Activated gamma-delta T cell treated with anti-CD3 and anti-CD28 coated beads, Interleukin-2, amount 50 U/mL, for 16 hours (primary cell): ENCODE measurements at places on chromosomes 7 and 10.

DNA sequence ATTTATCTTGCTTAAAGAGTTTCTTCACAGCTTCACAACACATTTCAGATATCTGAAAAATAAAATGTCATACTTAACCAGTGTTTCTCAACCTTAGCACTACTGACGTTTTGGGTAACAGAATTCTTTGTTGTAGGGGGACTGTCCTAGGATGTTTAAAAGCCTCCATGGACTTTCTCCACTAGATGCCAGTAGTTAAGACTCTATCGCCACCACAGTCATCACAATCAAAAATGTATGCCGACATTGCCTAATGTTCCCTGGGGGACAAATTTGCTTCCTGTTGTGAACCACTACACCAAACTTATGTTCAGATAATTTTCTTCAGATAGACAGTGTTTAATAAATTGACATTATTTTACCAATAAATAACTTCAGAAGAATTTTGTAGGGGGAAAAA lies 13.4 kb downstream of the NOC3L start:
- no peak for DNase-seq

GRCh38 chr10:74778436-74779094 lies 47.8 kb upstream of the KAT6B start:
- DNase-seq, result no peak

DNA sequence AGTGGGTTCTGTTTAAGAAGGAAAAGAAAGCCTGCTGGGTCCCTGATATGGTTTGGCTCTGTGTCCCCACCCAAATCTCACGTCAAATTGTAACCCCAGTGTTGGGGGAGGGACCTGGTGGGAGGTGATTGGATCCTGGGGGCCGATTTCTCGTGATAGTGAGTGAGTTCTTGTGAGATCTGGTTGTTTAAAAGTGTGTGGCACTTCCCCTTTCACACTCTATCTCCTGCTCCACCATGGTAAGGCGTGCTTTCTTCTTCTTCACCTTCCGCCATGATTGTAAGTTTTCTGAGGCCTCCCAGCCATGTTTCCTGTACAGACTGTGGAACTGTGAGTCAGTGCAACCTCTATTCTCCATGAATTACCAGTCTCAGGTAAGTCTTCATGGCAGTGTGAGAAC lies 42.6 kb downstream of the INPP5A start:
- no peak for DNase-seq

DNA sequence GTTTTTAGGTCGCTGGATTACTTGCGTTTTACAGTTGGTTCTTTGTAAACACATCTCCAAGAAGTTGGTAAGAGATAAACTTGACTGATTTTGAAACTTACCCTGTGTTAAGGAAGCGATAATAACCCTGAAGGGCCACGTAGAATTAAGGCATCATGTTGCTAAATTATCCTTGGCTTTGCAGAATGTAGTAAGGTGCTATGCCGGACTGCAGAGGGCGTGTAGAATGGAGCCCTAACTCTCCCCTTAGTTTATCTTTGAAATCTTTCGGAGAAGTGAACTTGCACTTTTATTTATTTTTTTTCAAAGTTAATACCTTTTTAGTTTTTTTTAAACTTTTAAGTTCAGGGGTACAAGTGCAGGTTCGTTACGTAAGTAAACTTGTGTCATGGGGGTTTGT lies 208.8 kb upstream of the DKK1 start:
- no peak for DNase-seq

DNA sequence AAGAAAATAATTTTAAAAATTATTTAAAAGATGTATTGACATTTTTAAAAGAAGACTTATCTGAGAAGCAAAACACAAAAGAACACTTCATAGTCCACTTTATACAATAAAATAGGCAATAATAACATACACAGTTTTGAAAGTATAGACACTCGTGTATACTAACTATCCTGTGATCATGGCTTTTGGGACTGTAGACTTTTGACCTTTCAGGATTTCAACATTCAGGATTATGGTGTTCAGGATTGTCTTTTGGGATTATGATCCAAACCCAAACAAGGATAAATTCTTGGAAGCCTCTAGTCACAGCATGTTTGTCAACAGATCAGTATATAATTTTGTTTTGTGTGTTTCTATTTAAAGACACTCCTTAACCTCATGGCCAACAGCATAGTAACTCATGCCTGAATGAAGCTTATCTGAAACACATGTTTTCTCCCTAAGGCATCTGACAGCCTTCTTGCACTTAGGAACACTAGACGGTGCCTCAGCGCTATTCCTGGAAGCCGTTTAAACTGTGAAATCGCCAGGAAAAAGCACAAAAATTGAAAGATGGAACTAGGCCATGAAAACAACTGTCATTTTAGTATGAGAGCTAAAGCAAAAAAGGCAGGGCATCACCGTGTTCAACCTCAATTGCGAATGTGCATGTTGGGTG lies 29.9 kb downstream of the GSAP start:
- no peak for DNase-seq

DNA sequence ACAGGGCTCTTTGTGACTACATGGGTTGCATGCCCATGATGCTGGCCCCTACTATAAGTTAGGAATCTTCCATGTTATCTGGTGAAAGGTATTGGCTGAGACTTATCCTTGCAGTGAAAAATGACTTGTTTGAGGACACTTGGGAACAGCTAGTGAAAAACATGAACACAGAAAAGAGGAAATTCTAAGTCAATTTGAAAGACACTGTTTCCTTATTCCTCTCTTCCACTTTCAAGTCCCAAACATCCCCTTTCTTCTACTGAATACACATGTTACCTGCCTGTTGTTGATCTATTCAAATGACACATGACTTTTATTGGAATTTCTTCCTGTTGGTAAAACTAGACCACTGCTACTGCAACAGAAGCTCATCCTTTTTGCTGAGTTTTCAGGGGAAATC lies 29.5 kb upstream of the PRKCQ start:
- DNase-seq, result no peak

- no peak for DNase-seq
Measured at GRCh38 chr10:121926157-121926556, 1.7 kb downstream of the ATE1 start.

DNA sequence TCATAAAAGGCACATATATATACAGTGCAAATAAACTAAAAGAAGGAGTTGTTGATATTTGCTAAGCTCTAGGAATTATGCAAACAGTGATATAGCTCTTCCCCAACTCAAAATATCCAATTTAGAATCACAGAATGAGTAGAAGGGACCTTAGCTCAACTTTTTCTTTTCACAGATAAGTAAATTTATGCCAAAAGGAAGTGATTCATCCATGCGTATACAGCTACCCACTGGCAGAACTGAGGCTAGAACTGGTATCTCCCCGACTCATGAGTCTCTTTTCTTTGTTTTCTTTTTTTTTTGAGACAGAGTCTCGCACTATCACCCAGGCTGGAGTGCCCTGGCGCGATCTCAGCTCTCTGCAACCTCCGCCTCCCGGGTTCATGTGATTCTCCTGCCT lies 54.2 kb upstream of the SVIL start:
- no peak for DNase-seq

- DNase-seq, result peak; percentile 9
Measured at GRCh38 chr10:70324339-70324861, 40.6 kb upstream of the NPFFR1 start.

DNA sequence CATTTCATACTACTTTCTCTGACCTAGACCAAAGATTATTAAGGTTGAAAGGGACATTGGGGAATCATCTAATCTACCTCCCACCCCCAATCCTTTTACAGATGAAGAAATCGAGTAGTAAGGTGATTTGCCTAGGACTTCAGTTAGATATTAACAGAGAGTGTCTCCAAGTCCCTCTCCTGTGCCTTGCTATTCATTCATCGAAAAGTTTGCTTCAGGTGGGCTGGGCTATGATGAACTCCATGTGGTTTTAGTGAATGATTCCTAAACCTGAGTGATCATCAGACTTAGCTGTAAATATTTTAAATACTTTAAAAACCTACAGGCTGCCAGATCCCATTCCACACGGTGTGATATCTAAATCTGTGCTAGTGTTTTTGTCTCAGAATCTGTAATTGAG lies 259.4 kb upstream of the SORCS1 start:
- no peak for DNase-seq

GRCh38 chr7:101560856-101561255 lies 68.2 kb downstream of the MYL10 start:
- DNase-seq, result no peak

GRCh38 chr10:73414230-73414945 lies 530 bp upstream of the ANXA7 start:
- no peak for DNase-seq

GRCh38 chr7:105396566-105396965 lies 7.8 kb upstream of the SRPK2 start:
- DNase-seq, result no peak

DNA sequence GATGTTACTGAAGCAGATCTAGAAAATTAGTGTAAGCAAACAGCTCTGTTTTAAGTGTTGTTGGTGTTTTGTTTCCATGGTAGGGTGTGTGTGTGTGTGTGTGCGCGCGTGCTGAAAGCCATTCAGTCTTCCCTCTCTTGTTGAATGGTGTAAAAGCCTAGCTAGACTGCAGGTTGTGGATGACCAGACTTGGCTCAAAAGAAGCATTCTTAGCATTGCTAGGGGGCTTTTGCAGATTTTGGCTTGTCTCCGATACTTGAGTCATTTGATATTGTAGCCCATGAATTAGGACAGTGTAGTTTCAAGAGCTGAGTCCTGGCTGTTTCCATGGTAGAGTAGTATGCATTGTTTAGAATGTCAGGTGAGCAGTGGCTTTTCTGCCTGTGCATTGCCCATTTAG lies 99.1 kb downstream of the SND1 start:
- DNase-seq, result no peak

GRCh38 chr7:47875998-47876744 lies 72.1 kb downstream of the PKD1L1 start:
- DNase-seq, result no peak
